GM20000 (cell line): ENCODE measurements at places on chromosomes 6 and 20.

- no peak for DNase-seq
Observed at GRCh38 chr6:56318851-56319250, 71.5 kb upstream of the COL21A1 start.

GRCh38 chr6:131954775-131955107 lies 3.6 kb upstream of the CCN2 start:
- DNase-seq: no peak

DNA sequence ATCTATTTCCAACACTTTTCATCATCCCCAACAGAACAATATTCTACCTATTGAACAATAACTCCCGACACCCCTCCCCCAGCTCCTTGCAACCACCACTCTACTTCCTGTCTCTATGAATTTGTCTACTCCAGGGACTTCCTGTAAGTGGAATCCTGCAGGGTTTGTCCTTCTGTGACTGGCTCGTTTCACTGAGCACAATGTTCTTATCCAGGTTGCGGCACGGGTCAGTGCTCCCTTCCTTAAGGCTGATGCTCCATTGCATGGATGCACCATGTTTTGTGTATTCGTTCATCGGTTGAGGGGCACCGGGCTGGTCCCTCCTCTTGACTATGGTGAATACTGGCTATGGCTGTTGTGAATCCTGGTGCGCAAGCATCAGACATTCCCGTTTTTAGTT lies 163.2 kb downstream of the TBXT start:
- DNase-seq: no peak

- no peak for DNase-seq
Observed at GRCh38 chr20:22563062-22563965, 21.1 kb downstream of the FOXA2 start.

GRCh38 chr6:166636191-166636933 lies 9.3 kb upstream of the RPS6KA2 start:
- no peak for DNase-seq

DNA sequence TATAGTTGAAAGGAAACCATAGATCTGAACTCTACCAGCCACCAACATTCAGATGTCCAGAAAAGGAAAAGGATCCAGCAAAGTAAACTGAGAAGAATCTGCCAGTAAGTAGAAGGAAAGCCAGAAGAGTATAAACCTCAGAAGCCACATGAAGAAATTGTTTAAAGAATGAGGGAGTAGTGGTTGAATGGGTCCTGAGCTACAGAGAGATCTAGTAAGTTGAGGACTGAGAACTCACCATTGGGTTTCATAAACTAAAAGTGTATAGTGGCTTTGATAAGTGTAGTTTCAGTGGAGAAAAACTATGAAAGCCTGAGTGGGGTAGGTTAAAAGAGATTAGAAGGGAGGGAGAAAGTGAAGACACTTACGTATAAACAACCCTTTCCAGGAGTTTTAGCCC lies 32.0 kb upstream of the SUMO4 start:
- peak; percentile 6 for DNase-seq

DNA sequence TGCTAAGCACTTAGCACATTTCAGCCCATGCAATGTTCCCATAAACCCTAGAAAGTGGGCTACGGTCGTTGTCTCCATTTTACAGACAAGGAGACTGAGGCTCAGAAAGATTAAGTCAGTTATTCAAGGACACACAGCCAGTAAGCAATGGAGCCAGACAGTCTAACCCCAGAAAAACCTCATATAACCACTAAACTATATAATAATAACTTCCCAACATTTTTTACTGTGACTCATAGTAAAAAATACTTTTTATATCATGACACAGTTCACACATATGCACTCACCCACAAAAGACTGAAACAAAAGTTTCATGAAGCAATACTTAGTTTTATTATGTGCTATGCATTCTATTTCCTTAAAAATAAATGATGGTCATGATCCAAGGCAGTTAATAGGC lies 66.2 kb upstream of the EYA2 start:
- no peak for DNase-seq

DNA sequence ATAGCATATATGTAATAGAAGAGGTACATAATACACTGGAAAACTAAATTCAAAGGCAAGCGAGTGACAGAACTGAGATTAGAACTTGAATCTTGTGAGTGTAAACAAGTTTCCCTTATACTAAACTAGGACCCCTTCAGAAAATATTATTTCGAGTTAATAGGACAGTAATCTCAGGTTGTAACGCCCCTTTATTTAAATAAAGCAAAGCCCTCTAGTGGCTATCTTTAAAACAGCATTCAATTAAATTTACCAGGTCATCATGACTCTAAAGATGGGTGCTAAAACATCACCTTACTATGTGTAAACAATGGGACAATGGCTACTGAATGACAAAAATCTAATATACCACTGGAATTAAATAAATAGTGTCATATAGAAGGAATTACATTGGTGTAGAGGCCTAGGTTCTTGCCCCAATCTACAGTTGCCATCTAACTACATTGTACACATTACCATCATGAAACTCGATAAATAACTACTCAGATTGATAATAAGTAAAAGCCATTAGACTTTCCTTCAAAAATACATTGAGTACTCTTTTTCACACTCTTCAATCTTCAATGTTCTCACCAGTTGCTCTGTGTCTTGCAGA lies 255.4 kb upstream of the IRAK1BP1 start:
- peak; percentile 11 for DNase-seq

DNA sequence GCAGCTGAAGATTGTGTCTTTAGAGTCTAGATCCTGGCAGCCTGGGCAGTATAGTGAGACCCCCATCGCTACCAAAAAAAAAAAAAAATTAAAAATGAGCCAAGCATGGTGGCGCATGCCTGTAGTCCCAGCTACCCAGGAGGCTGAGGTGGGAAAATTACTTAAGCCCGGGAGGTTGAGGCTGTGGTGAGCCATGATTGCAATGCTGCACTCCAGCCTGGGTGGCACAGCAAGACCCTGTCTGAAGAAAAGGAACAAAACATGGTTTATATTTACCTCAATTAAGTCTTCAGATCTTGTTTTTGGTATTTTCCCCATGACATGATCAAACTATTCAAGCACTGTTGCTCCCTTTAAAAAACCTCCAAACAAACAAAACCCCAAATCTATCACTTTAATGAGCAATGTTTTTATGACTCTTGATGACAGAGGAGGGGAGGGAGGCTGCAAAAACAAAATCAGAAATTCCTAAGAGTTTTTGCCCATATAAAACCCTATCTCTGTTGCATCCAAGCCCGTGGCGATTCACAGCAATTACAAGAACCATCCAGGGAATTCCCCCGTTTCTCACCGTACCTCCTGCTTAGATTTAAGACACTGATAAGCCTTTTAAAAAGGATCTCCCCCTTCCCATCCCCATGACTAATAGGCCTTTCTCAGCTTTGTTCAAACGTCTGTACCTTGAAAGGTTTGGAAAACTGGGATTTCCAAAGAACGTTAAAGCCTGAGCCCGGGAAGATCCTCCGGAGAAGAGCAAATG lies 259.9 kb downstream of the BMP7 start:
- DNase-seq: no peak

GRCh38 chr20:56875052-56875659 lies 246.1 kb downstream of the TFAP2C start:
- DNase-seq: no peak

- no peak for DNase-seq
Observed at GRCh38 chr6:79170959-79171358, 63.5 kb downstream of the HMGN3 start.

DNA sequence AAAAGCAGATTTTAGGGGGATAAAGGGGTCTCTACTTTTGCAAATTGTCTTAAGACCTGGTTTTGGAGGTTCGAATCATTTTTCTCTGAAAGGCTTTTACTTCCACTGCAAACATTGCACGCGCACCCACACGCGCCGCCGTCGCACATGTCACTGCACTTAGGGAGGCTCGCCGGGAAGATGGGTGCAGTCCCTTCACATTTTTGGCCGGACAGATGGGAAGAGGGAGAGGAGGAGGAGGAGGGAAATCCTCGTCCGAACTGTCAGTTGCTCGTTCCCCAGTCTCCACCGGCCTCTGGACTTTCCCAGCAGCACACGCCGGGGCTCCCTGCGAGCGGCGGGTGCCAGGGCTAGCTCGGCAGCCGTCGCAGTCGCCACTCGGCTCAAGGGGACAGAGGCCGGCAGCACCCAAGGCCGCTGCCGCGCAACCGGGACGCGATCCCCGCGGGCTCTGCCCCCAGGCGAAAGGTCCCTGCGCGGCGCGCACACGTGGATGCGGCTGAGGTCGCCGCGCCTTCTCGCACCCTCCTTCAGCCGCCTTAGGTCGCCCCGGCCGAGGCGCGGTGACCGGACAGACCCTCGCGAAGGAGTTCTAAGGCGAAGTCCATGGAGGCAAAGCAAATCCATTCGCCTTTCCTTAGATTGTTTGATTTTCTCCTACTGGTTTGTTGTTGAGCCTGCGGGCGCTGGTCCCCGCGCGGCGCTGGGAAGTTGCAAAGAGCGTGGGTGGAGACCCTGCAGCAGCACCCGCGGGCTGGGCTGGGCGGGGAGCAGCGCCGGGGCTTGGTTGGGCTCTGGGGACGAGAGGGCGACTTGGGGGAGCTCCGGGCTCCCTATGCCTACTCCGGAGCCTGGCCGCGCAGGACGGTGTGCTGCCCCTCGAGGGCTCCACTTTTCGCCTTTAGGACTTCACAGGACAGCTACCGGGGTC lies 1.2 kb downstream of the MYB start:
- peak; percentile 48 for DNase-seq

- DNase-seq: no peak
Observed at GRCh38 chr20:25048519-25048952, 9.4 kb downstream of the ACSS1 start.

- no peak for DNase-seq
Observed at GRCh38 chr6:126722411-126722810, 382.5 kb downstream of the CENPW start.

DNA sequence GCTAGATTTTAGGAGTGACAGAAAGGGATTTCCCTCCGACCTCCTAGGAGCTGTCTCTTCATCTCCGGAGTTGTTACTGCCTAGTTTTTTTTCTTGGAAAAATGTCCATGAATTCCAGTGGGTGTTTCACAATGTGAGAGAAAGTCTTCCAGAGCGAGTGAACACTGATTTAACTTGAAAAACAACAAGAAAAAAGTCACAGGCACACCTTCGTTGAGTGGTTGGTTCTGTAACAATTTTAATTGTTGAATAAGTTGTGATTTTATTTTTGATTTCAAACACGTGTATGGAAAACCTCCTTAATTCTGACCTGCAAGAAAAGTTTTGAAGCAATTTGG lies 2.9 kb downstream of the TFAP2C start:
- DNase-seq: no peak

GRCh38 chr6:28280595-28281287 lies 631 bp upstream of the PGBD1 start:
- no peak for DNase-seq

DNA sequence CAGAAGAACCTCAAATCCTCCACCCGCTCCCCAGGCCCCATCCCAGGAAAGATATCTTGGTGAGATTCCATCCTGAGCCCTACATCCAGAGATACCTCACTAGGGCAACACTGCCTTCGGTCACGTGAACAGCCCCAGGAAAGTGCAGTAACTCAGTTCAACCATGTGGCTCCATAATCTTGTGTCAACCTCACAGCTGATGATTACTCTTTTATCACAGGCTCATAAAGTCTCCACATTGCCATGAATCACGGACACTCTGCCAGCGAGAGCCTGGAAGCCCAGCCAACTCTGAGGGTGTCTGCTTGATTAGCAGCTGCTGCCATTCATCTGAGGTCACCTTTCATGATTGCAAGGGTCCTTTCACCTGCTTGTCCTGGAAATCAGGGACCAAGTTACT lies 175.8 kb upstream of the LRFN2 start:
- DNase-seq: no peak

GRCh38 chr6:170114956-170115855 lies 175.7 kb downstream of the DLL1 start:
- DNase-seq: no peak

GRCh38 chr20:57133926-57134650 lies 132.4 kb downstream of the BMP7 start:
- no peak for DNase-seq

DNA sequence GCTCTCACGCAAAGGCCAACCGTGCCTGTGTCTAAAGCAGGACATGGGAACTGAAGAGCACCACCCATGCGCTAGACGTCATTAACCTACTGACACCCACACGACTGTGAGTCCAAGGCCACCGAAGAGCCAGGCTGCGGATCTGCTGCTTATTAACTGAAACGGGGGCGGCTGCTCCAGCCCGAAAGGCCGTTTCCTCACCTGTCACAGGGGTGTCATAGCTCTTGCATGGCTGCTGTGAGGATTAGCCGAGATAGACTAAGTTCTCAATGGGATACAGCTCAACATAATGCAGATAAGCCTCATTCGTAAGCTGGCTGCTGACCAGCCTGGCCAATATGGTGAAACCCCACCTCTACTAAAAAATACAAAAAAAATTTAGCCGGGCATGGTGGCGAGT lies 26.7 kb downstream of the OVOL2 start:
- no peak for DNase-seq
